ENCODE measurements at places on chromosomes 16 and 17.

- no peak for DNase-seq
These were observed 1.1 kb downstream of the ELOB start for GRCh38 chr16:2775765-2776499.

- no peak for DNase-seq
These were observed 47.8 kb downstream of the ITFG1 start for GRCh38 chr16:47413041-47413440.

- DNase-seq, result no peak
These were observed 1.1 kb upstream of the DNAJC7 start for GRCh38 chr17:42018339-42018738.

GRCh38 chr16:83732536-83732935 lies 75.2 kb upstream of the HSBP1 start:
- no peak for DNase-seq

DNA sequence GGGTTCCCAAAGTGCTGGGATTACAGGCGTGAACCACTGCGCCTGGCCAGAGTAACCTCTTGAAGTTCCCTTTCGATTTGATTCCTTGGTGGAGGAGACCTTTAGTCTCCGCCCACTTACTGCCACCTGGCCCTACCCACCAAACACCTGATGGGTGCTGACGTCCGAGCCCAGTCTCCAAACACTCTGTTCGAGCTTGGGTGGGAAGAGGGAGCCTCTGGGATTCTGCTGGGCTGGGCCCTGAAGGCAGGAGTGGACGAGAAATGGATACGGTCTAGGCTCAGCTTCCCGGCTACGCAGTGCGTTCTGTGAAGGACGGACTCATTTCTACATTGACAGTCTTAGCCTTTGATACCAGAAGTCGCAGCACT lies 870 bp upstream of the ITGA3 start:
- no peak for DNase-seq
